GM10248 (cell line): ENCODE measurements at places on chromosomes 5 and 9.

DNA sequence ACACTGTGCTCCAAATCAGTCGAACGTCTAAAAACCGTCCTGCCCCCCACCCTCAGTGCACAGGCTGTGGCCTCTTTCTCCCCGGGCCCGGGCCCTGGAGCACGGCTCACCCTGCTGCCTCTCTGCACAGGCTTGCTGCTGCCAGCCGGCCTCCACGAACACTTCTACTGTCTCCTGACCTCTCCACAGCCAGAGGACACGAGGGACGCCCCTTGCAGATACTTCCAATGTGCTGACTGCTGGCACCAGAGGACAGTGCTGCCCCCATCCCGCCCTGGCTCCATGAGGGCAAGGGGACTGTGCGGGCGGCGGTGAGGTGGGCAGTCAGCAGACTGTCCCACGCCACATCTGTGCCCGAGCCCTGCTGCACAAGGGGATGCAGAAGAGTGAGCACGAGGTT, 174.8 kb downstream of the COL23A1 start:
- no peak for DNase-seq

DNA sequence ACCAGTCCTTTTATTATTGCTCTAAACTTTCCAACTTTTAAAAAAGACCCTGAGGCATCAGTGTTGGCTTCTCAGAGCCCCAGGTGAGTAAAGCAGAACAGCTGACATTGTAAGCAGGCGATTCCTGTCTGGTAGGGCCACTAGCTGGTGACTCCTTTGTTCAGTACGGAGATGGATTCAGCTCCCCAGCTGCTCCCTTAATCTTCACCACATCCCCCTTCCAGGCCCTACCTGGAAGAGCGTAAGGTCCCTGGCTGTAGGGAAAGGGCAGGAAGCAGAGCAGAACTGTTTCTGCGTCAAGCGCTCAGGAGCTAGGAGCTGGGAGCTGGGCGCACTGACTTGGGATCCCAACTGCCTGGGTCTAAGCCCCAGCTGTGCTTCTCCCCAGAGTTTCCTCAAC, 203.7 kb upstream of the TAS2R1 start:
- no peak for DNase-seq

- no peak for DNase-seq
Measured at GRCh38 chr9:111360881-111361280, 30.9 kb upstream of the OR2K2 start.

DNA sequence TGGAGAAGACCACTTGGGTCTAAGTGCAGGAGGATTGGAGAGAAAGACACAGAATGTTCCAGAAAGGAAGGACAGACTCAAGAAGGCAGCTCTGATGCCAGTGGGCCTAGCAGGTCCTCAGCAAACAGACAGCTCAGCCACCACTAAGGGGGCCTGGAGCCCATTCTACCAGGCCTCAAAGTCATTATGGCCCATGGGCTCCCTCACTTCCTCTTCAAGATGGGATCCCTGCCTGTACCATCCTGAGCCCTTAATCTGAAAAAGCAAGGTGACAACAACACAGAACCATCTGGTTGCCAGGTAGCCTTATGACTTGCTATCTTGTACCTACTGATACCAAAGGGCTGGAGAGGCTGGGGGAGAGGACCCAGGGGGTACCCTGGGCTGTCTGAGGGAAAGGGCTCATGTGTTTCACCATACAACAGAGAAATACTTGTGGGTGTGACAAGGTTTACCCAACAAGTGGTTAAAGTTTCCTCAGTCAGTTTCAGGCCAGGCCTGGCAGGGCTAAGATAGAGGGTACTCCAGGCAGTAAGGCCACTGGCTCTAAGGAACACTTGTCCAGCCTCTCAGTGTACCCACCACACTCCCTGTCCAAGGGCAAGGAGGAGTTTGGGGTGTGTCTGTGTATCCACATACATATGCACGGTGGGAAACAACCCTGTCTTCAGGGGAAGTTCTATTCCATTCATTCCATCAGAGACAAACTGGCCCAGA, 30.7 kb downstream of the TCF7 start:
- DNase-seq, result no peak

GRCh38 chr5:14267991-14268708, 125.0 kb downstream of the TRIO start:
- no peak for DNase-seq
